ENCODE measurements at places on chromosomes 11 and 22.

- DNase-seq = no peak
These were observed 16.4 kb downstream of the ZBED4 start for GRCh38 chr22:49869845-49870712.

DNA sequence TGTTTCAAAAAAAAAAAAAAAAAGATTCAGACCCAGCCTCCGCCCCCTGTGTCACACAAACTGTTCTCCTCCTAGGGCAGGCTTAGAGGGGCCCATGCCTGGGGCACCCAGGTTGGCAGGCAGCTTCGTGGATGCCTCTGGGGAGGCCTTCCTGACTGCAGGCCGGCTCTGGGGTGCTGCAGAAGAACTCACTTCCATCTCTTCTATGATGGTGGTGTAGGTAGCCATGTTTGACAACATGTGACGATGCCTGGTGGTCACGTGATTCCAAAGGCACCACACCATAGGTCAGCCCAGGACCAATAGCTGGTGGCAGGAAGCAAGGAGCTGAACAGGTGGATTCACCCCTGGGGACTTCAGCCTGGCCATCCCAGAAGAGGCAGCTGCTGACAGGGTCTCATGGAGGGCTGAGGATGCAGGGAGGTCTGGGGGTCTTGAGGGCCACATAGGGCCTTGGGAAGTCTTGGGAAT is 24.1 kb upstream of the CELSR1 start:
- DNase-seq = no peak

DNA sequence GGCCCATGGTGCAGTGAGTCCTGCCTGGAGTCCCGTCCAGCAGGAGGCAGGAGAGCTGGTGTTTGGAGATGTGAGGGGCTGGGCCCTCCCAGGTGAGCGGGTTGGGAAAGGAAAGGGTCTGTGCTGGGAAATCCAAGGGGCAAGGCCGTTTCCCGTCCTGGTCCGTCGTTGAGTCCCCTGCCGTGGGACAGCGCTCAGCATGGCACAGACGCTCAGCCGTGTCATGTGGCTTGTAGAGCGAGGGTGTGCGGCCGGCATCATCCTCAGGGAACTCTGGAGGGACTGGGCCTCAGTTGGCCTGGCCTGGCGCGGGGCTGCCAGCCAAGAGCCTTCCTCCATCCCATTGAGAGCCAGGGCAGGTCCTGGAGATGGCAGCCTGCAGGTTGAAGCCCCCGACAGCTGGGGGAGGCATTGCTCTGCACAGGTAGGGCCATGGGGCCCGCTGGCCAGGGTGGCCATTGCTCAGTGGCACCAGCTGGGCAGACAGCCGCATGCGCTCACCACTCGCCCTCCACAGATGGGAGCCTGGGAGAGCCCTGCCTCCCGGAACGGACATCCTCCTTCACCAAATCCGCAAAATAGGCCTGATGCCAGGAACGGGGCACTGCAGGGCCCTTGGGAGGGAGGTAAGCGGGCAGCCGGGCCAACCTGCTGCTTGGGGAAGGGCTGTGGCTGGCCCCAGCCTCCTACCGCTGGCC is 28.7 kb downstream of the KCNQ1 start:
- no peak for DNase-seq

- DNase-seq = no peak
These were observed 79.4 kb upstream of the PPARA start for GRCh38 chr22:46070803-46071450.

- DNase-seq = no peak
These were observed 517.3 kb downstream of the BRD1 start for GRCh38 chr22:49310354-49310753.

GRCh38 chr11:61158691-61159381 is 2.4 kb downstream of the VPS37C start:
- DNase-seq = no peak

DNA sequence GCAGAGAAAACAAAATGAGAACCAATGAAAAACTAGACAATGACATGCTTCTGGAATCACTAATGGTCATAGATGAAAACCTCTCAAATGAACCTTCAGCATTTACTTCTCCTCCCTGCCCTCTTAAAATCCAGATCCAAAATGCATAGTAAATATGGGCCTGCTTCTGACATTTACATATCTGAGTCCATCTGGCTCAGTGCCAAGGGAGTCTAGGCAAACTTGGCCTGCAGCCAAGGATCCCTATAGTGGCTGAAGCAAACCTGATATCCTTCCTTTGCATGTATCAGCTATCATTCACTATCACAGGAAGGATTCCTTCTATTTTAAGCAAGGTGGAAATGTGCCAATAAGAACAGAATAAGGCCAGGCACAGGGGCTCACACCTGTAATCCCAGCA is 104.8 kb downstream of the C11orf58 start:
- DNase-seq = peak; percentile 49

DNA sequence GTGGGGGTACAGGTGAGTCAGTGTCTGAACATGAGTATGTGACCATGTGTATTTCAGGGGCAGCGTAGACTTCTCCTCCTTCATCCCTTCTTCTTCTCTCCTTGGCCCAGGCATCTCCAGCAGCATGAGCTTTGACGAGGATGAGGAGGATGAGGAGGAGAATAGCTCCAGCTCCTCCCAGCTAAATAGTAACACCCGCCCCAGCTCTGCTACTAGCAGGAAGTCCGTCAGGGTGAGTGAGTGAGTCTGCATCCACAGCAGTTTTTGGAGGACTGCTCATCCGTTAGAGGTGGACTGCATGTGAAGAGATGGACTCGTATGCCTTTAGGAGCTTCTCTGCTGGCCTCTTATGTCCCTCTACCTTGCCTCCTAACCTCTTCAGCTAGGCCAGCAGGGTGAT is 15.6 kb downstream of the TUB start:
- no peak for DNase-seq

DNA sequence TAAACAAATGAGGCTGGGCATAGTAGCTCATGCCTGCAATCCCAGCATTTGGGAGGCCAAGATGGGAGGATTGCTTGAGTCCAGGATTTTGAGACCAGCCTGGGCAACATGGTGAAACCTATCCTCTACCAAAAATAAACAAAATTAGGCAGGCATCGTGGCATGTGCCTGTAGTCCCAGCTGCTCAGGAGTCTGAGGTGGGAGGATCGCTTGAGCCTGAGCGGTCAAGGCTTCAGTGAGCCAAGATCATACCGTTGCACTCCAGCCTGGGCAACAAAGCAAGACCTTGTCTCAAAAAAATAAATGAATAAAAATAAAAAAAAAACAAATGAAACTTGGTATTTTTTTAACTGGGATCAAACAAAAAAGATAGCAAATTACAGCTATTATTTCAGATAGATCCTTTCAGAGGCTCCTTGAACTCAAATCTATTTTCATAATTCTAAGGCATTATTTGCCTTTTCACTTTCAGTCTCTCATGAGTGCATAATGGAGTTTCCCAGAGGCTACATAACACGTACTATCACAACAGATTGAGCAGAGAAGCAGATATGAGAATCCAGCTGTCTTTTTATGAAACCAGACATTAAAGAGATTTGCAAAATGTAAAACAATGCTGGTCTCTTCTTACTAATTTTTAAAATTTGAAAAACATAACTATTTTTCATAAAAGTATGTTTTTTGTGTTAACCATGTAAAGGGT is 23.1 kb downstream of the DDIAS start:
- no peak for DNase-seq

DNA sequence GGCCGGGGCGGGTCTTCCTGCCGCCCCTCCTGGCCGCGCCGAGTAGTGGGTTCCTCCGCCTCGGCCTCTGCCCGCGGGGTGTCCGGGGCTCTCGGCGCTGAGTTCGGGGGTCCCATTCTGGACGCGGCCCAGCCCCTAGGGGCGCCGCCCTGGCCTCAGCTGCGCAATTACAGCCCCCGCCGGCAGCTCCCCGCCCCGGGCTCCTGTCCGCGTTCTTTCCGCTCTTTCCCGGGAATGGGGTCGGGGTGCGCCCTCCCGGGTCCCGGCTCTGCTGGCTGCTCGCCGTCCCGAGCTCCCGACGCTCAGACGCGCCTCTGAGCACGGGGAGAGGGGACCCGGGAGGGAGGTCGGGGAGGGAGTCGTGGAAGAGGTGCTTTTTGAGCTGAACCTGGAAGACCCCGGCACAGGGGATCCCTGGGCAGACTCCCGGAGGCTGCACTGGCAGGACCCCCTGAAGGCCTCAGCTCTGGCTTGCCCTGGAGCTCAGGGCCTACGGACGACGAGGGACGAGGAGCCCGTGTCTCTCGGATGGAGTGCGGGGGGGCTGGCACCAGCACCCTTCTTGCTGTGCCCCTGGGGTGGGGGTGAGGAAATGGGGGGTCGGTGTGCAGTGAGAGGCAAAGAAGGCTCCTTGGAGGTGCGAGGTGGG is 558 bp downstream of the TSPAN4 start:
- DNase-seq = no peak

DNA sequence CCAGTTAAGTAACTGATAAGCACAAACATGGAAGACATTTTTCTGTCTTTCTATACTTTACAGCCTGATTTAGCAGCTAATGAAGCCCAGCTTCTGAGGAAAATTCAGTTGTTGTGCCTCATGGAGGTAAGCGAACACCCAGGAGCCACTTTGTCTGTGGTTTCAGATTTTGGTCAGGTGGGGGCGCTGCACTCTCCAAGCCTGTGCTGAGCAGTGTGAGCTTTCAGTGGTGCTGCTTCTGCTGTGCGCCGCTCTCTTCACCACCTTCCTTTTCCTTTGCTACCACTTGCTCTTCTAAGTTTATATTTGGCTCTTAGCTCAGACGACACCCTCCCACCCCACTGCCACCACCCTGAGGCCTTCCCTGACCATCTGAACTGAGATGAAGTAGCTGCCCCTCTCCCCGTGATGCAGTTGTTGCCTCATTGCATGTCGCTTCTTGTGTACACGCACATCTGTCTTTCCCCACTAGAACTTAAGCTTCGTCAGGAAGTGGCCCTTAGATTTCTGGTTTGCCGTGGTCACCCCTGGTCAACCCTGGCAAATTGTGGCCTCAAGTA is 14.0 kb downstream of the PSMD13 start:
- DNase-seq = no peak

DNA sequence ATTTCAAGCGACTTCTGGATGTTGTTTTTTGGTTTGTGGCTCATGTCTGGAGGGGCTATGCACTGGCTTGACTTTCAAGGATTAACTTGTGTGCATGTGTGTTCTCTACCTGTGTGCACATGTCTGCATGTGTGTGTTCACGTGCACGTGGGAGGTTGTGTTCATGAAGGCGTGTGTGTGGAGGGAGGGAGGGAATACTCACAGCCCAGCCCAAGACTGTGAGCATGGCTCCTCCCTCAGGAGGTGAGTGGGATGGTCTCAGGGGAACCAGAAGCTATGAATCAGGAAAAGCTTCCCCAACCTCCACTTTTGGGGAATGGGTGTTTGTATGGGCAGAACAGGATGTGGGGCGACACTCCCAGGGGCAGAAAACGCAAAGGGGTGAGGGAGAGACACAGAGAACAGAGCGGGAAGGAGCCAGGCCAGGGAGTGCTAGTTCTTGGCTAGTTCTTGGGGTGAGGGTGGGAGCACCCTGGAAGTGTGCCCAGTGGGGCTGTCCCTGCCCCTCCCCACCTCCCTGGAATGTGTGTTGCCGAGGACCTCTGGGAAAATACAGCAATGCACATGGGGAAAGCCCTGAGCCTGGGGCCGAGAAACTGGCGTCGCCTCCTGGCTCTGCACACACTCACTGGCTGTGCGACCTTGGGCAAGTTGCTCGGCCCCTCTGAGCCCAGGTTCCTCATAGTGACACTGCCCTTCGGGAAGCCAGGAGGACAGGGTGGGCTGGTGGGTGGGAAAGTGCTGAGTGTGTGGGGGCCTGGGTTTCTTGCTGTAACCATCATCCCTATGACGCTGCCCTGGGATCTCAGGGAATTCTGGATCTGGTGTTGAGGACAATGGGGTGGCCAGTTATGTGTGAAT is 16.9 kb upstream of the ALX4 start:
- no peak for DNase-seq

GRCh38 chr11:130420478-130421198 is 7.8 kb downstream of the ADAMTS8 start:
- no peak for DNase-seq

DNA sequence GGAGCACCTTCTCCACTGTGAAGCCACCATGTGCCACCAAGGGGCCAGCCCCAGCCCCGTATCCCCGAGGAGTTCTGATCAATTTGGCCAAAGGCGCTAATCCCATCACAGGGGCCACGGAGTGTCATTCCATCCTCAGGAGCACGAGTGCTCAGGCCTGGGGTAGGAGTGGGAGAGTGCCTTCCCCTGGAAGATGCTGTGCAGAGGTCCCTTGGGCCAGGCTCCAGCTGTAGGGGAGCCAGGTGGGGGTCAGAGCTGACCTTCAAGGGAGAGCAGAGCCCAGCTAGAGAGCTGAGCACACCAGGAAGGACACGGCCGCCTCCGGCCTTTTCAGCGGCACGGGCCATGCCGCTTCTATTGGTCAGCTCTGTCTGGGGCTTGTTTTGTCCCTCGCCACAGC is 1459.9 kb downstream of the BRD1 start:
- no peak for DNase-seq

DNA sequence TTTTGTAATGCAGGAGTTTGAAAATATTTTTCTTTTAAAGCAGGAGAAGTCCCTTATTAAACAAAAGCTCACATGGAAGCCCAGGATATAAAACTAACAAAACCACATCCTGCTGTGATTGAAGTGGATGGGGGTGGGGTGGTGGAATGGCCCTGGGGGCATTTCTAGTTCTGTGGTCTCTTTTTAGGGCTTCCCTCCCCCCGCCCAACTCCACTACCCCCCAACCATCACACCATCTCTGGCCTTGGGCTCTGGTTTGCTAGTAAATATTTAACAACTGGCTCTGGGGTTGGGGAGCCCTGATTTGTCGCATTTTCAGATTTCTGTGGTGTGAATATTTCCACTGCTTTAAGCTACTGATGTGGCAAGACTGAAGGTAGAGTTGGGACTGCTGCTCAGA is 279.6 kb upstream of the PLET1 start:
- no peak for DNase-seq

GRCh38 chr11:75743711-75744563 is 24.6 kb upstream of the DGAT2 start:
- DNase-seq = no peak

DNA sequence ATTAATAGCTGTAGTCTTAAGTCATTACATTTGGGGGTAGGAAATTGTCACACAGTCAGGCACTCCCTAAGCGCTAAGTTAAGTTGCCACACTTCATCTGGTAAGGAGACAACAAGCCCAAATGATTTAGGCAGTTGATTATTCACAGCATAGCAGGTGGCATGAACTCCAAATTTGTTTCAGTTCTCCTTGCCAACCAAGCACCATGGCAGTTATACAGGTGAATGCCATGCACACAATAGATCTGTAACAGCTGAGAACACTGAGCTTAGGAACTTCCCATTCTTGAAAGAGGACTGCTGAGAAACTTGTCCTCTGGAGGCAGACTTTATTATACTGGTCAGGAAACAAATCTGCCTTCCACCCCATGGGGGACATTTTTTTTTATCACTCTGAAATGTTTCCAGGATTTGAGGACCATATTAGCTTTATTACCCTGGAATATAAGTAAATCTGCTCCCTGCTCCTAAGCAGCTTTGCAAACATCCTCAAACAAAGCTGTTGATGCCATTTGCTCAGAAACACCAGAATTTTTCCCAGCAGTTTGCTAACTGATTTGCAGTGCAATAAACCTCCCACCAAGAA is 5.1 kb upstream of the INTS4 start:
- no peak for DNase-seq

- DNase-seq = no peak
These were observed 124.3 kb downstream of the C11orf58 start for GRCh38 chr11:16862726-16863125.

Data from NCI-H1417 treated with DMSO at 0.1 percent for 48 hours (cell line).